Activated CD4-positive, alpha-beta T cell treated with anti-CD3 and anti-CD28 coated beads for 1 hour (primary cell): ENCODE measurements at places on chromosomes 16 and 17.

DNA sequence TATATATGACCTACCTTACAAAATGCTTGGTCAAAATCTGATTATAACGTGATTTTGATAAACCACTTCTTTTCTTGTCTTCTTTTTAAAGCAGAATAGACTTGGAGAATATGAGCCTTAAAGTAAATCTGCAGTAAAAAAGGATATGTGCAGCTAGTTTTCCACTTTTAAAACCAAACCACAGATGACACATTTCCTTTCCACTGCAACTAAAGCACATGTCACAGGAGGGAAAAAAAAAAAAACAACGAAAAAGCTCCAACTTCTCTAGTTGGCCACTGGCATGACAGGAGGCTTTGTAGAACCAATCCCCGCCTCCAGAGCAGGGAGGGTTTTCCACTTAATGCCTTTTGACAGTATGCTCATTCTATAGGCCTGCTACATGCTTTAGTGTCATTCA is at the start of gene EVI2A:
TSS of gene EVI2A (minus strand) at position 142 of the 400 bp plus-strand sequence. CDS start 2,609 bp downstream, outside the sequence.
- peak; percentile 66 for DNase-seq

GRCh38 chr16:1526608-1527555 is 6.6 kb upstream of the TMEM204 start:
- no peak for DNase-seq

GRCh38 chr17:46738544-46738943 is 79.9 kb downstream of the WNT3 start:
- DNase-seq = no peak

DNA sequence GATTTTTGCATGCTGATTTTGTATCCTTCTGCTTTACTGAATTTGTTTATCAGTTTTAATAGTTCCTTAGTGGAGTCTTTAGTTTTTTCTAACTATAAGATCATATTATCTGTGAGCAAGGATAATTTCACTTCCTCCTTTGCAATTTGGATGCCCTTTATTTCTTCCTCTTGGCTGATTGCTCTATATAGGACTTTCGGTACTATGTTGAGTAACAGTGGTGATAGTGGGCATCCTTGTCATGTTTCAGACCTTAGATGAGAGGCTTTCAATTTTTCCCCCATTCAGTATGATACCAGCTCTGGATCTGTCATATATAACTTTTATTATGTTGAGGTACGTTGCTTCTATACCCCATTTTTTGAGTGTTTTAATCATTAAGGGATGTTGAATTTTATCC is 224.5 kb upstream of the CNTNAP4 start:
- no peak for DNase-seq

- DNase-seq = no peak
Observed at GRCh38 chr16:528111-529011, 849 bp downstream of the CAPN15 start.

- DNase-seq = no peak
Observed at GRCh38 chr16:85200471-85201278, 88.4 kb upstream of the CIBAR2 start.

GRCh38 chr17:48460052-48460451 is 30.0 kb upstream of the SKAP1 start:
- no peak for DNase-seq

DNA sequence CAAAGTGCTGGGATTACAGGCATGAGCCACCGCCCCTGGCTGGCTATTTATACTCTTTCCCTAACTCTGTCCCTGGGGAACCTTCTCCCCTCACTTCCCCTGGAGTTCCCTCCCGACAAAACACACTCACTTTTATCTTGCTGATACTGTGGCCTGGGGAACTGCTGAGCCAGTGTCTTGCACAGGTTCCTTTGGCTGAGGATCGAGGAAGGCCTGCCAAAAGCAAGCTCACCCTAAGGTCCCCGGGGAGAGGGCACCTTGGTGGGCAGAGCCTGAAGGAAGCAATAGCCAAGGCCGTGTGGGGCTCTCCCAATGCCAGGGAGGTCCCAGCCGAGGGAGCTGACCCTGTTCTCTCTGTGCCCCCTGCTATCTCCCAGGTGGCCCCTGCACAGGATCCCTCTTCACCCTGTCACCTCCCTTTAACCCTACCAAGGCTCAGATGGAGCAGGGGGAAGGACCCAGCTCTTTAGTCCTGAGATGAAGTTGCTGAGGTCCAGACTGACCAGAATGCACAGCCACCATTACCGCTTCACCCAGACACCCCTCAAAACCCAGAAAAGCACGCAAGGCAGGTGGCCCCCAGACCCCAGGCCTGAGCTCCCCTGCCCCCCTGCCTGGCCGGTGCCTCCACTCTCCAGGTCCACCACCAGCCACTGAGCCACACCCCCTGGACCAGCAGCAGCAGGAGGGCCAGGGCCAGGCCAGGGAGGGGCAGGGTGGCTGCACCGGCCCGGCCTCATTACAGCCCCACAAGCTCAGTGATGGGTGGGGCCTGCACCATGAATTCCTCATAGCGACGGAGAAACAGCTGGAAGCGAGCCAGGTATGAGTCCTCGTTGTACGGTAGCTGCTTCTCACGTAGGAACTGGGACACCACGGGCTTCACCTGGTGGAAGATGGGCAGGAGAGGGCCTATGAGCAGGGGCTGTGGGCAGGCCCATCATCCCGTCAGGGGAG is 5.1 kb upstream of the FDXR start:
- DNase-seq = no peak

DNA sequence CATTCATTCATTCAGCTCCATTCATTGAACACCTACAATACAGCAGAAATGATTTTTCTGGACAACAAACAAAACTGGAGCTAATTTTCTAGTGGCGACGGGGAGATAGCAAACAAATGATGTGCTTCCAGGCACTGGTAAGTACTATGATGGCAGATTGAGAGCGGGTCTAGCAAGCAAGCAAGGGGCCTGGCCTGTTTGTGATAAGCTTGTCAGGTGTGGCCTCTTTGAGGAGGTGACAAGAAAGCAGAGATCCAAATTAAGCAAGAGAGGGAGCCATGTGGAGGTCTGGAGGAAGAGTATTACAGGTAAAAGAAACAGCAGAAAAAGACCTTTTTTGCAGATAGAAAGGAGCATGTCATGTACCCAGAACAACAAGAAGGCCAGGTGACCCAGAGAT is 216.1 kb upstream of the CPHXL start:
- DNase-seq = no peak

DNA sequence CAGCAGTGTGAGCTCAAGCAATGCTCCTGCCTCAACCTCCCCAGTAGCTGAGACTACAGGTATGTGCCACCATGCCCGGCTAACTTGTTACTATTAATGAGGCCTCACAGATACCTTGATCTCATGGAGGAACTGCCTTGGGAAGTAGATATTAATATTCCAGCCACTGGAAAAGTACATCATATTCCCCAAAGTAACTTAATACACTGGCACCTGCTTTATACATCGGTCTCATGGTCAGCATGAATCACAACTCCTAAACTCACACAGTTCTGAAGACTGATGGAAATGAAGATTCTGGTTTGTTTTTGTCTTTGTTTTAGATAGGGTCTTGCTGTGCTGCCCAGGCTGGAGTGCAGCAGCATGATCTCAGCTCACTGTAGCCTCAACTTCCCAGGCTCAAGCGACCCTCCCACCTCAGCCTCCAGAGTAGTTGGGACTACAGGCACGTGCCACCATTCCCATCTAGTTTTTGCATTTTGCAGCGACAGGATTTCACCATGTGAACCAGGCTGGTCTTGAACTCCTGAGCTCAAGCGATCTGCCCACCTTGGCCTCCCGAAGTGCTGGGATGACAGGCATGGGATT is 28.2 kb downstream of the ADCY9 start:
- DNase-seq = no peak

DNA sequence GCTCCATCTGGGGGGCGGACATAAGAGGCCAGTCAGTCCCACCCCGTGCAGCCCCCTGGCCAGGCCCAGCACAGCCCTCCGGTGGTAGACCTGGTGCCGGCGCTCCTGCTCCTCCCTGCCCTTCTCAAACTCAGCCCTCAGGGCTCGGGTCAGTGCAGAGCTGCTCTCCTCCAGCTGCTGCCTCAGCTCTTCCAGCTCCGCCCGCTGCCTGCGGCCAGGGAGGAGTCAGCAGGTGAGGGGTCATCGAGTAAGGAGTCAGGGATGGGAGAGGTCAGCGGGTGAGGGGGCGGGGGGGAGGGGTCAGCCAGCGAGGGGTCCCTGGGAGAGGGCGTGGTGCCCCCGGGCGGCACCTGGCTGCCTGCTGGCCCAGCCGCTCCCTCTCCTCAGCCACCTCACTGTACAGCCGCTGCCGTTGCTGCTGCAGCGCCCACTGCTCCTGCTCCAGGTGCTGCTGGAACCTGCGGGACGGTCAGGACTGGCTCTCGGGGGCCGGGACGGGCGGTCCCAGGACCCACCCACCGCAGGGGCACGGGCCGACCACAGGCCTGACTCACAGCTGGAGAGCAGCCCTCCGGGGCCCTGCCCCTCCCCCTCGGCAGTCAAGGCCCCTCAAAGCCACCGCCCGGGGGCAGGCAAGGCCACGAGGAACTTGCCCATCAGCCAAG is 26.5 kb upstream of the AATK start:
- no peak for DNase-seq

DNA sequence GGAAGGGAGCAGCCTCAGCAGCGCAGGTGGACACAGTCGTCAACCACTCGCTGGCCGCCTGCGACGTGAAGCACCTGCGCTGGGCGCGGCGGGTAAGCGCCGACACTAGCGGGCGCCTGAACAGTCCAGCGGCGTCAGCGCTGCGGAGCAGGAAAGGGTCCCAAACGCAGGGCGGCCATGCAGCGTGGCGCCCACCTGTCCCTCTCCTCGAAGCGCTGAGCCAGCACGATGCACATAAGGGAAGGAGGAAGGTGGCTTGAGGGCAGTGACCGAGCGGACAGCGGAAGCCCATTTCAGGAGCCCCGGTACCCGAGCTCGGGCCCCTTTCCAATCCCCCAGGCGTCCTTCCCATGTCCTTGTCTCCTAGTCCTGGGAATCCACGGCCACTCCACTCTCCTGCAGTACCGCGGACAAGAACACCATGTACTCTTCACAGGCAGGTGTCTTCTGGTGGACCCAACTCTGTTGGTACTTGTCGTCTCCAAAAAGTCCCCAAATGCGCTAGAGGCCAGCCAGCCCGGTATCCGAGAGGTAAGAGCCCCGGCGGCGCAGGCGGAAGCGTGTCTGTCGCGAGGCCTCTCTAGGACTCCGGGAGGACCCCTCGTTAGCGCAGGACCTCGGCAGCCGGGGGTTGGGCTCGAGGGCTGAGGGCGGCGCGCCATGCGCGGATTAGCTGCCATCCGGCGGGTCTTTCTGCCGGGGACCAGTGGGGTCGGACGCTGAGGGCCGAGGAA is 14.4 kb downstream of the ZNF232 start:
- DNase-seq = peak; percentile 37

GRCh38 chr16:11325404-11326083 is 19.7 kb upstream of the RMI2 start:
- DNase-seq = no peak

GRCh38 chr17:14712611-14713021 is 411.7 kb downstream of the HS3ST3B1 start:
- DNase-seq = no peak

GRCh38 chr16:21698169-21699032 is 34.6 kb downstream of the OTOA start:
- no peak for DNase-seq

GRCh38 chr17:49890852-49891251 is 43.0 kb upstream of the TAC4 start:
- no peak for DNase-seq

GRCh38 chr16:83345846-83346640 is 461.7 kb upstream of the HSBP1 start:
- DNase-seq = no peak

GRCh38 chr16:4511441-4512082 is 27.0 kb downstream of the CDIP1 start:
- DNase-seq = no peak

DNA sequence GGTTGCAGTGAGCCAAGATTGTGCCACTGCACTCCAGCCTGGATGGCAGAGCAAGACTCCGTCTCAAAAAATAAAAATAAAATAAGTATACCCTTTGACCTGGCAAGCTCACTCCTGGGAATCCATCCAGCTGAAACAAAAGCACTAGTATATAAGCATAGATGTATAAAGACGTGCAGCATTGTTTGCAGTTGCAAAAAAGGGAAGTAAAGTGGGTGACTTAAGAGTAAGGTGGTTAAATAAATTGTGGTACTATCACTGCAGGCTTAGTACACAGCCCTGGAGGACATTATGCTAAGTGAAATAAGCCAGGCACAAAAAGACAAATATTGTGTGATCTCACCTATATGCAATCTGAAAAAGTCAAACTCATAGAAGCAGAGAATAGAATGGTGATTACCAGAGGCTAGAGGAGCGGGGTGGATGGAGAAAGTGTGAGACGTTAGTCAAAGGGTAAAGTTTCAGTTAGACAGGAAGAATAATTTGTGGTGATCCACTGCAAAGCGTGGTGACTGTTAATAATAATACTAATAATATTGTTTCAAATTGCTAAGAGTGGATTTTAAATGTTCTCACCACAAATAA is 113.0 kb downstream of the MYO1D start:
- DNase-seq = no peak

DNA sequence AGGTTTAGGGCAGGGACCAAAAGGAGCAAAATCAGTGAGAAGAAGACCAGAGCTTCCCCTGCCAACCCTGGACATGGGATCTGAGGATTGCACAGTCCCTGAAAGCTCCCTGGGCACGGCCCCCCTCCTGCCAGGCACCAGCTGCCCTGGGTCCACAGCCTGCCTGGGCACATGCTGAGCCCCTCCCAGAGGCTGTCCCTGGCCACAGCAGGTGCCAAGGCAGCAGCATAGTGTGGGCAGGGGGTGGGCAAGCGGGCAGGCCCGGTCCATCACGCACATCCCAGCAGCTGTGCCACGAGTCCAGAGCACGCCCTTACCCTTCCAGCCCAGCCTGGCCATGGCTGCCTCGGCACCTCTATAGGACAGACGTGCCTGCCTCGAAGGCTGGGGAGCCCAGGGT is 12.7 kb downstream of the SCN4A start:
- no peak for DNase-seq

- no peak for DNase-seq
Observed at GRCh38 chr17:50057521-50057991, 1.6 kb downstream of the ITGA3 start.

GRCh38 chr16:89170346-89171215 is 967 bp upstream of the CDH15 start:
- no peak for DNase-seq

DNA sequence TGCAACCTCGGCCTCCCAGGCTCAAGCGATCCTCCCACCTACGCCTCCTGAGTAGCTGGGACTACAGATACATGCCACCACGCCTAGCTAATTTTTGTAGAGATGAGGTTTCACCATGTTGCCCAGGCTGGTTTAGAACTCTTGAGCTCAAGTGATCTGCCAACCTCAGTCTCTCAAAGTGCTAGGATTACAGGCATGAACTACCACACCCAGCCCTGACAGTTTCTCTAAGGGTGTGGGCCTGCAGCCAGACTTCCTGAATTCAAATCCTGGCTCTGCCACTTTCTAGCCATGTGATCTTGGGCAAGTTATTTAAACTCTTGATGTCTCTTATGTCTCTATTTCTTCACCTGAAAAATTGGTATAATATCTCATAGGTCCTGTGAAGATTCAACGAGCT is 5.6 kb downstream of the CUEDC1 start:
- no peak for DNase-seq

DNA sequence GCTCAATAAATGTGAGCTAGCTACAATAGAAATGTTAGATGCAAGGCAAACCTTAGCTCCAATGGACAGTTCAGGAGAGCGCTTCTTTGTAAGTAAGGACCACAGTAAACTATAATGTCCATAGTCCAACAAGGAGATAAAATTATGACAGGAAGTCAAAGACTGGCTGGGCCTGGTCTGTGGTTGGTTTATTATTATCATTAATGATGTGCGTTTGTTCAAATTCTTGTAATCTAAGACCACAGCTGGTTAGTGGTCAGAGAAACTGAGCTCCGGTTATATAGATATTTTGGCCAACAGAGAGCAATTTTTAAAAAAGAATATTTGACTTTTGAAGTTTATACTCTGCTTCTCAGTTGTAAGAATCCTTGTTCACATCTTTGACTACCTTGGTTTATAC is 4.7 kb upstream of the CMTM2 start:
- no peak for DNase-seq
